ENCODE measurements at places on chromosomes 3 and 15.

DNA sequence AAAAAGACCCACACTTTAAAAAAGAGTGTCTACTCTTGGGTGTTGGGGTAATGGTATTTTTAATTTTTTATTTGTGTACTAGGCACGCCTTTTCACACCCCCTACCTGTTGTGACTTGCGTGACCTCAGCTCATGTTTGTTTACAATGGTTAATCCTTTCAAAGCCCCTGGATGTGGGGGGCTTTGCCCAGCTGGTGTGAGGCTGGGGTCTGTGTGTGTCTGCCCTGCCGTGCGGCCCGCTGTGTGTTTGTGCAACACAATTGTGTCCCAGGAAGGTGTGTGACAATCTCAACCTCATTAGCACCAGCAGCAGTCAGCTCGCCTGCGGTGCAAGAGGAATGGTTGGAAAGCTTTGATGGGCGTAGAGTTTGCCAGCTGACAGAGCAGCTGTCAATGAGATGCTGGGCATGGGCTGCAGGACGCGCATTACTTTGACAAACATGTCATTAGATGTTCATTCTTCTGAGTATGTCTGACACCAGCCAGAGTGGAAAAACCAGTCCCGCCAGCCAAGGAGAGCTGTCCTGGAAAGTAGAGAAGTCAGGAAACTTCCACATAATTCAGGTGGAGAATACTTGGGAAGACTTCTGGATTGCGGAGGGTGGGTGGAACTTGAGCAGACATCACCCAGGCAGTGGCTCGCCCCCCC is 9.6 kb downstream of the LRRK1 start:
- DNase-seq = no peak

- DNase-seq = no peak
Observed at GRCh38 chr3:187567661-187568121, 102.5 kb downstream of the SST start.

DNA sequence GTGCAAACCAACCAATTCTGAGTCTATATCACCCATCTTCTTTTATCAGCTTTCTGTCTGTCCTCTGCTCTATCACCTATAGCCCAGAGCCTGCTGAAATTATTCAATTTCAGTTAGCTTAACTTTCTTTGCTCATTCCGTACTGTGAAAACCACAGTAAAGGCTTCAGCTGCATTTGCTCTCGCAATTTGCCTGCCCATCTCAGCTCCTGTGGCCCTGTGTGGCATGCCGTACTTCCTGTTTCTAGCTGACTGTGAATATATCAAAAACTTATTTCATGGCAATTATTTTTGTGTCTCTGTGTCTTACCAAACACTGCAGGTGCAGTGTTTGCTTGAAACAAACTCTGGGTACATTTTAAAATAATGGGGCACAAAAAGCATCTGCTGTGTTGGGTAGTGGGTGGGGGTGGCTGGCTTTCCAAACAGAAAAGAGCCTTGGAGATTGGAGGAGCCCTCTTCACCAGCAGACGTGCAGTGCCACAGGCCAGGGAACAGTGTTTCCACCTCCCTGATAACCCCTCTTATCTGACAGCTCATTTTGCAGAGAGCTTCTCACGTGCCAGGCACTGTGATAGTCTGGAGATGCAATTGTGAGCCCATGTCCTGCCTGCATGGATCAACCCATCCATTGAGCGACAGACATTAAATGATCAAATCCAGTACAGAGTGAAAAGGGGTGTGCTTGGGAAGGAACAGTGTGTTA is 45.2 kb downstream of the GASK1A start:
- no peak for DNase-seq

DNA sequence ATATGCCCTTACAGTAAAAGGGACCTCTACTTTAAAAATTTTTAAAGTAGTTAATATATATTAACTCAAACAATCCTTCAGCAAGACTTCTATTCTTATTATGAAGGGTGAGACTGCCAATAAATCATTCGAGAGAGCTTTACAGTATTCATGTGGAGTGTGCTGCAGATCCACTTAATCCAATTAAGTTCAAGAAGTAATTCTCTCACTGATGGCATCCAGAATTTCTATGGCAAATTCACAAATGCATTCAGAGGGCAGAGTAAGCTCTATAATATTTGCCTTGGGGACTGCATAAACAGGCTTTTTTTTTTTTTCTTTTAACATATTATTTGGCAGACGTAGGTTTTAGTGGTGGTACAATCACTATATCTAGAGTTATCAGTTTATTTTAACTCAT is 692.0 kb downstream of the NLGN1 start:
- DNase-seq = no peak

GRCh38 chr15:96977886-96978285 is 647.4 kb downstream of the NR2F2 start:
- no peak for DNase-seq

DNA sequence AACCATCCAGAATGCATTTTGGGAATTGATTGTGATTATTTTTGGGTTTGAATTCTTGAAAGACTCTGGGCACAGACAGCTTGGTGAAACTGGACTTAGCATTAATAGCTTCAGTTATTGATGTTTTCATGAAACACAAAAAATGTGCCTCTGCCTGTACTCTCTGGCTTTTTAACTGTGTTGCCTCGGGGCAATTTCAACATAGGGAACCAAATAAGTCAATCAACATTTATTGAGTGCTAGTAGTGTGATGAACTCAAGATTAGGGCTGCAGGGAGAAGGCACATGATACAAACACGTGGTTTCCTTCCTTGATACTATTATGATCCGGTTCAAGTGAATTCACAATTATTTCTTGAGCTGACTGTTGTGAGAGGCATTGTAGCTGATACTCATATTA is 50.8 kb downstream of the UNC13C start:
- DNase-seq = no peak
